Fibroblast of skin of scalp (primary cell): ENCODE measurements at places on chromosomes 1 and 21.
A peak's percentile ranks its signal among the peaks of the same experiment; 100 is the strongest.

DNA sequence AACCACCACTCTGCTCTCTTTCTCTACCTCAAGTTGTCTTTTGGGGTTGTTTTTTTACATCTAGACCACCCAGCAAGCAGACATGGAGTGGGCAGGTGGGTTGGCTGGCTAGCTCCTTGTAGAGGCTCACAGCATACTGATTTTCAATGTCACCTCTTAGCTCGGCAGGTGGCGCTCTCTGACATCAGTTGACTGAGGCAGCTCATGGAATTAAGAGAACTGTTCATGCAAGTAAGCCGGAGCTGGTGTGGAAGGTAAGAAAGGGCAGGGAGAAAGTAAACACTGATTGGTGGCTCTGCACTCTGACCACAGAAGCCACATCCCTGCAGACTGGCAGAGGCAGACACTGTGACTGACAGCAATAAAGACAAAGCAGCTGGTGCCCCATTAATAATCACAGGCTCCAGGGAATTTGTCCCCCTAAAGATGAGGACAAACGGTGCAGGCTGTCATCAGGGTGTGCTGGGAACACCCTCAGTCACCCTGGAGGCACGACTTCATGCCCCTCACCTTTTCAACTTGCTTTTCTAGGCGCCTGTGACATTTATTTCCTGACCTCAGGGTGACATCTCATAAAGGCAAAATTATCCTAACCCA lies 226.8 kb downstream of the LMX1A start:
- peak; percentile 34 for DNase-seq

GRCh38 chr1:70909262-70909822 lies 138.3 kb downstream of the PTGER3 start:
- no peak for DNase-seq

DNA sequence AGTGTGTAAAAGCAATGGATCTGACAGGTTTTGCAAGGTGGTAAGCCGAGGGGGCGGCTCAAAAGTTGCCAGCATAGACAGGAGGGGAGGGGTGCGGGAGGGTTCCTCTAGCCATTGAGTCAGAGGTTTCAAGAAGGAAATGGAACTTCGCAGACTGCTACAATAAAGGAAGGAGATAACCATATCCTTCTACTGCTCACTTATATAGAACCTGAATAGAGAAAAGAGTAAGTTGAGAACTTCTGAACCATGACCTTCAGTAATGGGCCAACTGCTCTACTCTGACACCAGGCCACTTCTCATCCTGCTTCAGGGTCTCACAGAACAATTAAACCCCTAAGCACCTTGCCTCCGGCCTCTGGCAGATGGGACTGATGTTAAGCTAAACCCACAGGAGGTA lies 26.3 kb upstream of the BCAR3 start:
- DNase-seq = no peak

DNA sequence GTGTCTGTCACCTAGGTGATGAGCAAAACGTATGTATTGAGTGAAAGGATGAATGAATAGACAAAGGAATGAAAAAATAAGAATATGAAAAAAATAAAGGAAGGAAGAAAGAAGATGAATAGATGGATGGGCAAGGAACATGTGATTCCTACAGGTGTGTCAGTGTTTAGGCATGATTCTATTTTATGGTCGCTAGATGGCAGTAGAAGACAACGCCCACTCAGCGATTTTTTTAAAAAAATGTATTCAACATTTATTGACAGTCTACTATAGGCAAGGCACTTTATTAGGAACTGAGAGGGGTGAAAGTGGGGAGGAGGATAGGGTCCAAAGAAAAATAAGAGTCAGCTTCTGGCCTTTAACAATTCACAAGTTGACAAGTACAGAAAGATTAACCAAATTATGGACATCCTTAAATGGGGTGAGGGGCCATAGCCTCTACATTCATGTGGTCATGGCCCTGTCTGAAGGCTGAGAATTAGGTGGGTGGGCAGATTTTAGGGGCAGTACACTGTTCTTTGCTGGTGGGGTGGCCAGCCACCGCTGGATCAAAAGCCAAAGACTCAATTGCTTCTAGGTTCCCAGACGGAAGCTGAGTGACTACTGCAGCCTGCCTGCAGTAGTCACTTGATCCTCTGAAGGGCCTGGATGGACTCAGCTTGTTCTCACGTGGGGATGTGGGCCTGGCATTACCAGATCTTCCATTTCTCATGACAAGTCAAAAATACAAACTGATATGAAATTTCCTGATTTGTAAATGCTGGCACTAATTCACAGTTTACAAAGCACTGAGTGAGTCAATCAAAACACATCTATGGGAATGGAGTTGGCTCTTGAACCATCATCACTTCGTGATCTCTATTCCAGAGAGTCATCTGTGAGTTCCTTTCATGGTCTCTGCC lies 83.9 kb downstream of the FASLG start:
- peak; percentile 40 for DNase-seq

DNA sequence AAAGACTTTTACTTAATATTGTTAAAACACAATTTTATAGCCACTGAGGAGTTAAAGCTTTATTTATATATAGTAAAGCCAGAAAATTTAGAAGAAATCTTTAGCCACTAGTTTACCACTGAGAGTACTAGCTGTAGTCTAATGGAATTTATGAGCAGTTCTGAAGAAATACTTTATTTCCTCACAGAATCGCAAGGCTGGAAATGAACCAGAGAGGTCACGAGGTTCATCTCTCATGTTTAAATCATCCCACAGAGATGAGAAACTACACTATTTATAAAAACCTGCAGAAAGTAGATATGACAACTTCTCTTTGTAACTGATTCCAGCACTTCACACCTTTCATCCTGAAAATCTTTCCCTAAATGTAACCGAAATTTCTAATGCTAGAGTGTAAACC lies 26.0 kb downstream of the ADGRL4 start:
- DNase-seq = no peak

GRCh38 chr1:37878071-37878470 lies 18.7 kb upstream of the MTF1 start:
- DNase-seq = no peak

DNA sequence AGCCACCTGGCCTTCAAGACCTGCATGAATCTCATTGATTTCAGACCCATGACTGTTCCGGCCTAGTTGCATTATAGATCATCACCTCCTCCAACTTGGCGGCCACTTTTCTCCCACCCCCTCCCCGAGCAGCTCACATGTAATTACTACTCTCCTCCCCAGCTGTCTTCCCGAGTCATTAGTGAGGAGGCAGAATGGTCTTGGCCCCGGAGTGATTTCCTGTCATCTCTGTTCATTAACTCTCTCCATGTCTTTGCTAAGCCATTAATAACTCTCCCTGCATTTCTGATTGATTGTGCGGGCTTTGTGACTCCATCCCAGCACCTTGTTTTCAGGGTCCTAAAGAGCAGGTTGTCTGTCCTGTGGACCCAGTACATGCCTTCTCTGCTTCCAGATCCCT lies 75.6 kb upstream of the CNTN2 start:
- no peak for DNase-seq

DNA sequence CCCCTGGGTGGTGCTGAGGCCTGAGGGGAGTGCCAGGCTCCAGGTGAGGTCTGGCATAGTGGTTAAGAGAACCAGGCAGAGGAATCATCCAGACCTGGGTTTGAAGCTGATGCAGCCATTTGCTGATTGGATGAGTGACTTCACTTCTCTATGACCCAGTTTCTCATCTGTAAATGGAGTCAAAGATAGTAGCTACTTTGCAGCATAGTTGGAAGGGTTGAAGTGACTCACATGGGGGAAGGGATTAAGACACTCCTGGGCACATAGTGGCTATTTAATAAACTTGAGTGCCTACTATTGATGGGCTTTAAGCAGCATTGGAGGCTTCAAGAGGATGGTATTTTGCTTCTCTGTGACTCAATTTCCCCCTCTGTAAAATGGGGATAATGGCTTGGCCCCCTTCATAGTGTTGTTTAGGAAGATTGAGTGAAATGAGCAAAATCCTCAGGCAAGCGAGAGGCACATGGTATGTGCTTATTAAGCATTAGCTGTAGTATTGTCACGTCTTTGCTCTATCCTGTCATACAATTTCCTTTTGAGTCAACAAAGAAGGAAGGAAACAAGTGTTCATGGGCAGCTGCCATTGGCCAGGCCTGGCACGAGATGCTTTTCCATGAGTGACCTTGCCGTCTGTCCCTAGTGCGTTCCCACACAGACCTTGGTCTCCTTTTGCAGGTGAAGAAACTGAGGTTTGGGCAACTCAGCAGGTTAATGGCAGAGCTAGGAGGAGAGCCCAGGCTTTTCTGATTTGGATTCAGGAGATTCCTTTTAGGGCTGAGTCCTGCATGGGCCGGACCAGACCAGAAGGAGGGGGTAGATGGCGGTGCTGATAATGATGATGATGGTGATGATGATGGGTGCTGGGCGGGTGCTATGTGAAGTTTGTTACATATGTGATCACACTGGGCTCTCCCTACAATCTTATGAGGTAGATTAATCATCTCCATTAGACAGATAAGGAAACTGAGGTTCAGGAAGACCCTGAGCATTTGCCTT lies 131.1 kb upstream of the WNT4 start:
- no peak for DNase-seq

DNA sequence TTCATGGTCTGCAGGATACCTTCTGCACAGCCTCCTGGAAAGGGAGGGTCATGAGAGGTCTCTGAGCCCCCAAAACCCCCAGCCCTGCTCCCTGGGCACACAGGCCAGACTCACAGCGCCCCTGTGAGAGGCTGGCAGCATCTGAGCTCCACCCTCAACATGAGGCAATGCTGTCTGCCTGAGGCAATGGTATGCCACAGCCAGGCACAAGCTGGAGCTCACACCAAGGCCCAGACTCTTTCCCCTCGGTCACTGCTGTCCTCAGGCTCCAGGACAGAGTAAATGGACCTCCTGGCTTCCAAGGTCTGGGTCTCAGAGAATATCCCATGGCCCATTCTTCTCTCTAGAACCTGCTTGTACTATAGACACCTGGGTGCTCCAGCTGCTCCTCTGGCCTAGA lies 17.2 kb downstream of the MEF2D start:
- no peak for DNase-seq

DNA sequence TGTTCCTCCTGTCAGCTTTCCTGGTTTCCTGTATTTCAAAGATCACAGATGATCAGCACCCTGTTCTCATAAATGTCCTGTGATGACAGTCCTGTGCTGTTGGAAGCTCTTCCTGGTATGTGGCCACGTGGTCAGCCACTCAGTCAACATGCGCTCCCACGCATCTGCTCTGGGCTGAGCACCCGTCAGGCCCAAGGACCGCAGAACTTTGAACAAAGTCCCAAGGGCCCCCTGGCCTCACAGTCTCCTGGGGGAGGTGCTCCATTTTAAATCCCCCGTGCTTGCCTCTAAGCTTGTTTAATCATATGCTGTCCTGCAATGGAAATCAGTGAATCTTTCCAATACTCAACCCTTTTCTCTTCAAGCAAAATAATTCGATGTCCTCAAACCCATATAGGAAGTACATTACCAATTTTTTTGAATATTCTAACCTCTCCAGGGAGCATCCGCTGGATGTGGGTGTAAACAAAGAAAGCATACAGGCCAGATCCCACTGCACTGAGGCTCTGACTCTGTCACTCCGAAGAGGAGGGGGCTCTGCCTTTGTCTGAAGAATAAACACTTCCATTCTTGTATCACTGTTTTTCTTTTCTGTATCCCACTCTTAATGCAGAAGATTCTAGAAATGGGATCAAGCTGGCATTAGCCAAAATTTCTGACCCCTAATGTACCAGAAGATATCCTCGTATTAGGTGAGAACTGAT lies 250.3 kb downstream of the SDCCAG8 start:
- DNase-seq = no peak

DNA sequence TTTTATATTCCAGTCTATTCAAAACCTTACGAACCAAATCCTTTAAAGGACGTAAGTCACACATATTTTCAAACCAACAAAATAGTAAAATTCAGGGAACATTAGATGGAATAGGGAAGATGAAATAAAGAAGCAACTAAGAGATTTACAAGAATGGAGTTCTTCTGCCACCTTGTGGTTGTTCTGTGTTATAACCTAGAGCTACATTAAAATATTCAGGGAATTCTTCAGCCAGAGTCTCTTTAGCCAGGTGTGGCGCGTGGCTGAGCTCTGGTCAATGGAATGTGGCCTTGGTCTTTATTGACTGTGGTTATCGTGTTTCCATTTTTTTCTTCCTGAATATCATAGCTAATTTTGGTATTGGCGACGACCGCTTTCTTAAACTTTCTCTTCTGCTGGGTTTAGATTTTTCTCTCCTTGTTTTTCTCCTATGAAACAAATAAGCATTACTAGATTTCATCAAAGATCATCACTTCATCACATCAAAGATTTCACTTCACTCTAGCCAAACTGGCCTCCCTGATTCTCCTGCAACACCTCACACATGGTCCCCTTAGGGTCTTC lies 221.3 kb downstream of the MRPL39 start:
- DNase-seq = peak; percentile 67

- DNase-seq = no peak
Observed at GRCh38 chr1:174110053-174110452, 49.3 kb upstream of the RABGAP1L start.

GRCh38 chr1:3785456-3786157 lies 10.7 kb downstream of the LRRC47 start:
- DNase-seq = no peak

DNA sequence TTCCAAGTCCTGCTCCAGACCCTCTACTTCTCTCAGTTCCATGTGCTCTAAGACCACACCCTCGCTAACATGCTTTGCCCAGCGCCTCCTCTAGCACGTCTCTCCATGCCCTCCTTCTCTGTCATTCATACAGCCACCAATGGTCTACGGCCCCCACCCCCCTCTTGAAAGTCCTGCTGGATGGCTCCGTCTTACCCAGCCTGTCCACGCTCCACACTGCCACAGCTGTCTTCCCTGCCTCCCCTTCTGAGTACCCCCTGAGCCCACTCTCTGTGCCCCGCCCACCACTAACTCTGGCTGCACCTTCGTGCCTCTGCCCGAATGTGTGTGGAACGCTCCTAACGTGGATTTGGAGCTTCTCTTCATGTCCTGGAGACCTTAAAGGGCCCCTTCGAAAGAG lies 244.6 kb downstream of the TRABD2B start:
- no peak for DNase-seq

DNA sequence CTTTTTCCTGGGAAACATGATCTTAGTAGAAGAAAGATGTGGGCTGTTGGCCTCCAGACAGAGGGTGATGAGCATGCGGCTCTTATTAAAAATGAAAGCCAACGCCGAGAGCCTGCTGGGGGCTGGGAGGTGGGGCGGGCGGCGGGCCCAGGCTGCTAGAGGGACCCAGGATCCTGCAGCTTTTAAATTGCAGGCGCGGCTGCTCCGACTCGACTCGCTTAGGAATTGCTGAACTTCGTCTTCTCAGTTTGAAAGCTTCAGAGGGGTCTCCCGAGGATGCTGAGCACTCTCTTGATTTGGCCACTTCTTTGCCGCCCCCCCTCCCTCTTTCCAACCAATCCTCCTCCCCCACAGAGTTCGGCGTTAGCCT lies 1.2 kb downstream of the AGPAT3 start:
- DNase-seq = peak; percentile 51

DNA sequence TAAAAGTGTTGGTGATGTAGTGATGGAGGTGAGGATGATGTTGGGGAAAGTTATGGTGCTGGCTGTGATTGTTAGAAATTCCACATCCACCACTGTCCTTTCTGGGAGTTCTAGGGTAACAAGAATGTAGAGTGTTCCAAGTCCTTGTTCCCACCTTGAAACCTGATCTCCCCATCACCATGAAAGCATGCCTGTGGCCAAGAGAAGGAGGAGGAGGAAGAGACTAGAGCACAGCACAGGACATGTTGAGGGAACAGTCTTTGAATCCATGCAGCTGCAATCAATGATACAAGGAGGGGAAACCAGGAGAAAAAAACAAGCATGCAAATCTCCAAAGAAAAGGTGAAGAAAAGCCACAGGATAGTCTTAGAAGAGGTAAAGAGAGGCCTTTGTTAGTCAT lies 45.9 kb upstream of the ARTN start:
- no peak for DNase-seq

GRCh38 chr1:105073660-105074059 lies 1324.0 kb downstream of the AMY1C start:
- no peak for DNase-seq

GRCh38 chr1:93033785-93034184 lies 45.3 kb upstream of the MTF2 start:
- DNase-seq = no peak
